AG20443 (cell line): ENCODE measurements at places on chromosomes 16 and 17.
A peak's percentile ranks its signal among the peaks of the same experiment; 100 is the strongest.

GRCh38 chr17:50151041-50151936 is 812 bp upstream of the PPP1R9B start:
- DNase-seq: peak; percentile 94

DNA sequence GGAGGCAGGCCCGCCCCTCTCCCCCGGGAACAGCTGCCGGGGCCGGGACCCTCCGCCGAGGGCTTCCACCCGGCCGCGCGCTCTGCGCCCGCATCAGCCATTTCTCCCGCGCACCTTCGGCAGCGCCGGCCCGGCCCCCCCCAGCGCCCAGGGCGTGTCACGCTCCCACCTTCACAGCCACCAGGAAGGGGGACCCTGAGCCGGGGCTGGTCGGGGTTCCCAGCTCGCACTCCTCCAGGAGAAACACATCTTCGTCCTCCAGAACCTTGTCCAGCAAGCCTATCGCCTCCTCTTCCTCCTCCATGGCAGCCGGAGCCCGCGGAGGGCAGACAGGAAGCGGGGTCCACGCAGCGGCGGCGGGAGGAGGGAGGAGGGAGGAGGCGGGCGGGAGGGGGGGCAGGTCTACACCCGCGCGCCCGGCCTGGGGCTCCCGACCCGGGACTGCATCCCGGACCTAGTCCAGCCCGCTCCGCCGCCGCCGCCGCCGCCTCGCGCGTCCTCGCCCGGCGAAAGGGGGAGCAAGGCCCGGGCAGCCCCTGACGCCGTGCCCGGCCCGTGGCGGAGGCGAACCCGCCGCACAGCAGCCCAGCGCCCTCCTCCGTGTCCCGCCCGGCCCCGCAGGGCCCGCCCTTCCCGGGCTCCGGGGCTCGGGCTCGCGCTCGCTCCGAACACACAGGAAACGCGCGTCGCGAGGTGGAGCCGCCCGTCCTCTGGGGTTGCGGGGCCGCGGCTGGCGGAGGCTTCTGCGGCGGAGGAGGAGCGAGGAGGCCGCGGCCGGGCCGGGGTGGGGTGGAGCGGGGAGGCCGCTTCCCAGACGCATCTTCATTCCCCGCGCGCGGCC is 70.8 kb downstream of the ABR start:
- peak; percentile 84 for DNase-seq

DNA sequence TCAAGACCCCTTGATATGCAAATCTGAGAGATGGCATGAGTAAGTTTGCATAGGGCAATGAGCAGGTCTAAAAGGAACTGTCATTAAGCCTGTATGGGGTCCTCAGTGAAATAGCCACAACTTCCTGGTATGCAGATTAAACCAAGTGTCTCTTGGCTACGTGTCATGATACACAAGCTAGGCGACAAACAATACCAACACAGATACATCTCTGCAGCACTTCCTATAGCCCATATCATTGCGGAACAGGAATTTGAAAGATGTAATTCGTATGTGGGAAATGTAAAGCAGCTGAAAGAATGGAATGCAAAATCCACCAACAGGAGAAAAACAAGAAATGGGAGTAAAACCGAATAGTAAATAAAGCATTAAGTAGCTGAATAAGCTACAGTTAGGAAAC is 12.9 kb downstream of the PRSS22 start:
- no peak for DNase-seq

GRCh38 chr17:79171188-79171587 is 96.6 kb downstream of the ENGASE start:
- DNase-seq: peak; percentile 44

GRCh38 chr17:64736804-64737492 is 74.8 kb upstream of the SMURF2 start:
- no peak for DNase-seq

DNA sequence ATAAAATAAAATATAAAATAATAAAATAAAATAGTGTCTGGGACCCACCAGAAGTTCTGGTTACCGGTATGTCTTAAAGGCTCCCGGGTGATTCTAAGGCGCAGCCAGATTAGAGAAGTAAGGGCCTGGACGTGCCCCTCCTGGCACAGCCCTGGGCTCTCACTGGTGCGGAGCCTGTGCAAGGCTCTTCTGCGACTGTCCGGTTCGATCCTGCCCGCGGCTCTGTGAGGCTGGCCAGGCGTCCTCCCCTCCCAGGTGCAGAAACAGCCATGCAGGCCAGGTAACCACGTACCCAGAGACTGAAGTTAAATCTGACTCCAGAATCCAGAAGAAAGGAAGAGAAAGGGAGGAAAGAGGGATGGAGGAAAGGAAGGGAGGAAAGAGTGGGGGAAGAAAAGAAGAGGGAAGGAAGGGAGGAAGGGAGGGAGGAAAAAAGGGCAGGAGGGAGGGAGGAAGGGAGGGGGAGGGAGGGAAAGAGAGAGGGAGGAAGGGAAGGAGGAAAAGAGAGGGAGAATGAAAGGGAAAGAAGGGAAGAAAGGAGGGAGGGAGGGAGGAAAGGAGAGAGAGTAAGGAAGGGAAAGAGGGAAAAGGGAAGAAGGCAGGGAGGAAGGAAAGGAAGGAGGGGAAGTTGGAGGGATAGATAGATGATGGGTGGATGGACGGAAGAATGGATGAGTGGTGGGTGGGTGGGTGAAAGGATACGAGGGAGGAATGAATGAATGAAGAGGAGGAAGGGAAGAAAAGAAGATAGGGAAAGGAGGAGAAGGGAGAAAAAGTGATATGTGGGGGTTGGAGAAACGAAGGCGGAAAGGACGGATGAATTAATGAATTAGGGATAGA is 42.3 kb downstream of the C16orf82 start:
- no peak for DNase-seq

- no peak for DNase-seq
These were observed 391.2 kb downstream of the MAF start for GRCh38 chr16:79209308-79209707.

DNA sequence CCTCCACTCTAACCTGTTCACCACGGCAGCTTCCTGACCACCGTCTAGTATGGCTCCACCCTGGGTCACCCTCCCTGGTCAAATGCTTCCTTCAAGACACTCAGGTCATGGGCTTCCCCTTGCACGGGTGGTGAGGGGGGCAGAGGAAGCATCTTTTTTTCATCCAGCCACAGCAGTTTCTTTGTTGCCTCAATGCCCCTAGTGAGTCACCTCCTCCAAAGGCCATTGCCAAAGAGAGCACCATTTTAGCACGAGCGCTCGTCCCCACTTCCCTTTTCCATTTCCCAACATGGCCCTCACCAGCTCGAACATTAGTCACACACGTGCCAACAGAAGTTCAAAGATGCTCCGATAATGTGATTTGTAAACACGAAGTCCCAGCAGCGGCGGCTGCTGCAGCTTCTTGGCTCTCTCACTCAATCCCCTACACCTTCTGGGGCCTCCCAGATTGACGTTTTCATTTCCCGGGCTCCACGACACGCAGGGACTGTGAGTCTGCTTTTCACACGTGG is 134.6 kb downstream of the GAS7 start:
- DNase-seq: no peak

GRCh38 chr17:76137351-76138233 is 3.5 kb downstream of the FOXJ1 start:
- no peak for DNase-seq

GRCh38 chr17:29585080-29585751 is 4.2 kb downstream of the GIT1 start:
- no peak for DNase-seq

DNA sequence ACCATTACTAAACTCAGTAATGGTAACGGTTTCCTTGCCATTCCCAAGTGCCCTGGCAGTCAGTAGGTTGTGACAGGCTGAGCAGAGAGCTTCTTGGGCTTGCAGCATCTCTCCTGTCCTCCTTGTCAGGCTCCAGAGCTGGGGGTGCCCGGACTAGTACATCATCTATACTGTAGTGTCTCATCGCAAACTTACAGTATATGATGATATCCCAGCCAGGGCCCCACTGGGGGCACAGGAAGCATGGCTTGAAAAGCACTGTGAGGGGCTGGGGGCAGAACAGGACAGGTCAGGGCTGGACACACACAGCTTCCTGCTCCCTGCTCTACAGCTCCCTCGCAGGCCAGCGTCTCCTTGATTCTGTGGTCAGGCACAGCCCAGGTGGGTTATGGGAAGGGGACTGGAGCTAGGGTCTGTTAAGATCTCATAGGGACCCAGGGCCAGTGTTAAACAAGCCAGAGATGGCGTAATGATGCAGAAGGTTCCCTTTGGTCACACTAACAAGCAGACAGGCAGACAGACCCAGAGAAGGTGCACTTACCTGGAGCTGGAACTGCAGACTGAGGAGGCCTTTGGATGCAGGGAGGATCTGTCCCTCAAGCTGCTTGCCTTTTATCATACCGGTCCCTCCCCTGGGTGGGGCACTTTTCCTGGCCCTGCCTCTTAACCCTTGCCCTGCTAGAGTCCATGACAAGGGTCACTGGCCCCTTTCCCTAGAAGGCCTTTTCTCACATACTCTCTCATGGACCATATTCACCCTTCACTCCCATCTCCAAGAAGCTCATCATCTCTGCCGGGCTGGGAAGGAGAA is 6.8 kb downstream of the ERAL1 start:
- DNase-seq: peak; percentile 4

DNA sequence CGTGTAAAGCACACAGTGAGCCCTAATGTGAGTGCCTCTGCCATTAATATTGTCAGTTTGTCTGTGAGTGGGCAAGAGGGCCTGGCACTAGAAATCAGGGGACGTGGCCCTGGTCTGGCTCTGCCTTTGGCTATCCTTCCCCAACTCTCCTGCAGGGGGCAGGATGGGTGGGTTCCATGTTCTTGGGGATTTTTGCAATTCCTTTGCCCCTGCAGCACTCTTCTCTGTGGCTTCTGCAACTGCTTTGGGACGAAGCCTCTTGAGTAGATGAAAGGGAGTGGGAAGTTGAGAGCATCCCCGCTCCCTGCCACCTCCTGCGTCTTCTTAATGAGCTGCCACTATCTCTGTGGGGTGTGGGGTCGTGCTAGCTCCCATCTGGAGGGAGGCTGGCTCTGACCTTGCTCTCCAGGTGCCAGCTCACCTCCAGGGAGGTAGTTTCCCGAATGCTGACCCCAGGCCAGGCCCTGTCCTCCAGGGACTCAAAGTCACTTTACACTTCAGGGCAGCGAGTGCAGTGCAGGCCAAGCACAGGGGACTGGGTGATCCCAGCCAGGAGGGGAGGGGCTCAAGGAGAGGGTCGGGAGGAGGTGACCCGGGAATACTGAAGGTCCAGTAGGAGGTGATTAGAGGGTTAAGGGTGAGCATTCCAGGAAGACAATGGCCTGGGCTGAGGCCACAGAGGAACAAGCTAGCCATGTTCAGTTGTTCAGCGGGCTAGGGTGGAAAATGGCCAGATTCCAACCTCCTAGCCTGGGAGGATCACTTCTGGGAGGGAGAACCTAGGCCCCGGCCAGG is 121.0 kb upstream of the NLRP1 start:
- DNase-seq: peak; percentile 37

DNA sequence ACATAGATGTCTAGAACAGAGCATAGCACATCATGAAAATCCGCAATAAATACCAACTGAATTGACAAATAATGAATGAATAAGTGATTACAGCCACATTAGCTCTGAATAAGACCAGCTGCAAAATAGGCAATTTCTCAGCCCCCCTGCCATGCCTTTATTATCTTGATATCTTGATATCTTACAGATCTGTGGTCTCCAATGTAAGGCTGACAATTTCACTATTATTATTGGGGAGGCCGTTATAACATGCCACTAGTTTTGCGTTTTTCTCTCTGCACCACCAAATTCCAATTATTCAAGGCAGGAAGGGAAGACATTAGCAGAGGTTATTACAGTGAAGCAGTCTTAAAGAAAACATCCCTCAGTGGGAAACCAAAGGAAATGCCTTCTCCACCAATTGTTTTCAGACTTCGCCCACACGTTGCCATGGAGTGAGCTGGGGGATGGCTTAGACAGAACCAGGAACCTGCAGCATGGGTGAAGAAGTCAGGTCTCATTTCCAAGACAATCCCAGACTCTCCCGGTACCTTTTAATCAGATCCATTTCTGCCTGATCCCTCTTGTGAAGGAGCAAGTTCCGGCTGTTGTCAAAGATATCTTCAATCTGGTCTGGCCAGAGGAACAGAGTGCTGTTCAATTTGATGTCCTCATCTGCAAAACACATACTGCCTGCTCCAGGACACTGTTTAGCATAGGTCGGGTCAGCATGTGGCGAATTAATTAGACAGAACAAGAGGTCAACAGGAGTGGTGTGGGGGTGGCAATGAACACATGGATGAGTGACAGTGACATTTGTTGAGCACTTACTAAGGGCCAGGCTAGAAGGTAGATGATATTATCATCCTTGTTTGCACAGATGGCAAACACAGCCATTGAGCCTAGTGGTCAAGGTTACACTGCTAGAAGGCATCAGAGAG is 46.4 kb downstream of the DNAH3 start:
- peak; percentile 79 for DNase-seq

DNA sequence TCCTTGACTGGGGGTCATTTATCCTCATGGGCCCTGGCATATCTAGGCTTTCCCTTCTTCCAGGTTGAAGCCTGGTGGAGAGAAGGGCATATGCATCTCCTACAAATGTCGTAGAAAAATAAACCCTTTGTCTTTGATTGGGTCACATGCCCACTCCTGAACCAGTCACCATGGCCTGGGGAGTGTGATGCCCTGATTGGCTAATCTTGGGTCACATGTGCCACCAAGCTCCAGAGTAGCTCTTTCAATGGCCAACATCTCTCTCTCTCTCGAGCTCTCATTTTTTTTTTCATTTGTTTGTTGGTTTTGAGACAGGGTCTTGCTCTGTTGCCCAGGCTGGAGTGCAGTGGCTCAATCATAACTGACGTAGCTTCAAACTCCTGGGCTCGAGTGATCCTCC is 5.6 kb upstream of the XPO6 start:
- no peak for DNase-seq
